ENCODE measurements at places on chromosomes 13 and 19.

GRCh38 chr19:38020311-38020710 is 113.3 kb downstream of the SIPA1L3 start:
- DNase-seq = no peak

GRCh38 chr19:633786-634639 is 676 bp upstream of the POLRMT start:
- DNase-seq = no peak

DNA sequence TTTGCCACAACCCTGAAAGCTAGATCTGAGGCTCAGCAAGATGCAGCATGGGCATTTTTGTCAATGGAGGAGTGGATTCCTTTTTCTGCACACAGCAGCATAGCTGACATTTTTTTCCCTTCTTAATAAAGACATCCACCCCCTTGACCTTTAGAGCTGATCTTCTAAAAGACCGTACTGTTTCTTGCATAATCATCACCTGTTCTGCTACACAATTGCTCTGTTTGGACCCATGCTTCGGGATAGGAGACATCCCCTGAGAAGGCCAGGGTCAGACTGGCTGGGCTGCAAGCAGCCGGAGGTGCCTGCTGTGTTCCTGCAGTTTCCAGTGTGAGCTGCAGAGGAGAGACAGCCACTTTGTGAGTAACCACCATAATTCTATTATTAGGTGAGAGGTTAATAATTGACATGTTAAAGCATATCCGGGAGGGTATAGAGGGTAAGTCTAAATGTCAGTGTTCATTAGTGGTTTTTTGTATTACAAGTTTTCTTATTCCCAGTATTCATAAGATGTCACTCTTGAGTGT is 108.5 kb upstream of the C1QTNF9B start:
- no peak for DNase-seq

DNA sequence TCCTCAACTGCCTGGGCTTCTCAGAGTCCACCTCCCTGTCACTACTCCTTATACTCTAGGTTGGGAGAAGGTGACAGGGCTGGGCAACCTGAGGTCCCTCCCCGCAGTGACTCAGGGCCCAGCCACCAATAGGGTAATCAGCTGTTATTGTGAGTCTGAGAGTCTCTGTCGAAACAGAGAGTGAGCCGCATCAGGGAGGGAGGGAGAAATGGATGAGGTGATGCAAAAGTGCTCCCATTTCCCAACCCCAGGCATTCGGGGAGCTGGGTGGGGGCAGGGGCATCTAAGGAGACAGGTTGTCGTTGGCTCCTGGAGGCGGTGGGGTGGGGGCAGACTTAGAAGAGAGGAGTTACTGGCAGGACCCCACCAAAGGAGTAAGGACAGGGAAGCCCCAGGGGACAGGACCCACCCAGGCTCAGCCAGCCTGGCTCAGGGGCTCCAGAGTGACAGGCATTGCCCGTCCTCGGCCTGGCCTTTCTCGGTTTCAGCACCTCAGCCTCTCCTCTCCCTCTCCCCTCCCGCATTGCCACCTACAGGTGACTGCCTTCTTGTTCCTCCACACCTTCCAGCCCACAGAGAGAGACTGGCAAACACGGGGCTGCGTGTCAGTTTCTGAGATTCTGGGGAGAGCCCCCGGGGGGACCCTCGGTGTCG is at the start of gene DMKN:
TSS of gene DMKN (minus strand) at position 22 of the 654 bp plus-strand sequence. CDS start 174 bp downstream, outside the sequence.
- no peak for DNase-seq

GRCh38 chr19:5254944-5255343 is 85.7 kb downstream of the PTPRS start:
- DNase-seq = no peak
